ENCODE measurements at places on chromosomes 6 and 20.
A peak's percentile ranks its signal among the peaks of the same experiment; 100 is the strongest.

GRCh38 chr6:23728707-23729106 is 397.3 kb upstream of the NRSN1 start:
- no peak for DNase-seq

DNA sequence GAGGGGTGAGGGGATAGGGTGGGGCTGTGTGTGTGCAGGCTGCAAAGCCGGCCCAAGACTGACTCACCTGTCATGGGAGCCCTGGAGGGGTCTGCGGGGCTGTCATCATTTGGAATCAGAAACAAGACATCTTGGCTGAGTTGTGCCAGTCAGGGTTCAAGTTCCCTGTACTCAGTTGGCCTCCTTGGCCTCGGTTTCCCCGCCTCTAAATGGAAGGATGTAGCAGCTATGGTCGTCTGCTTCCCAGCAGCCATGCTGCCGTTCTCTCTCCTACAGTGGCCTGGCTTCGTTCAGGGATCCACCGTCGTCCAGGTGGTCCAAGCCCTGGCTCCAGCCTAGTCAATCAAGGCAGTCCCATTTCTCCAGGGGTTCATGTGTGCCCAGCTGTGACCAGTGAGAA is 83.6 kb upstream of the PMEPA1 start:
- no peak for DNase-seq

DNA sequence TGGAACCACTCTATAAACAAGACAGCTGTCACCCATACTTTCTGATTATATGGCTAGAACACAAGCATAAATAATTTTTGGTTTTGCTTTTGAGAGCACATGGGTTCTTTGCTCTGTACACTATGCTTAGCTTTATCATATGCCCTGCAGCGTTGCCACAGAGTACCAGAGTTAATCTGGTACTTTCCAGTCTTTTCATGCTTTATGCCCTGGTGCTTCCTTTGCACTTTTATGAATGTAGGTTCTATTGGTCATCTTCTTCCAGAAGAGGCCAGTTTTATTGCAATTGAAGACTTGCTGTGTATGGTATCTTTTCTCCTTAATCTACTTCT is 20.8 kb downstream of the SHLD1 start:
- no peak for DNase-seq

DNA sequence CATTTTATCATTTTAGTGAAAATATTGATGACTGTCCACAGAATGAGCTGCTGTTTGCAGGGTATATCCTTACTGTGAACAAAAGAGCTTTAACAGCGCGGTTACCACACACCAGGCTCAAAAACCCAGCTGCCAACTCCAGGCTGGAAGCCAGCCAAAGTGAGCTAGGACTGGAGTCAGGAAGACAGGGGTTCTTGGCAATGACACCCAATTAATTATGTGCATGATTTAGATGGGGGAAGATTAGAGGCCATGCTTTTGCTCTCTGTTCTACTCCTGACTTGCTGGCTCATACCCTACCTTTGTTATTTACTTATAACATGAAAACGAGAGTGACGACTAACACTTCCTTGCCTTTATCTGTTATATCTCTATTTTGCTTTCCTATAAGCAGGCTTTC is 128.9 kb upstream of the SHLD1 start:
- DNase-seq, result peak; percentile 81

DNA sequence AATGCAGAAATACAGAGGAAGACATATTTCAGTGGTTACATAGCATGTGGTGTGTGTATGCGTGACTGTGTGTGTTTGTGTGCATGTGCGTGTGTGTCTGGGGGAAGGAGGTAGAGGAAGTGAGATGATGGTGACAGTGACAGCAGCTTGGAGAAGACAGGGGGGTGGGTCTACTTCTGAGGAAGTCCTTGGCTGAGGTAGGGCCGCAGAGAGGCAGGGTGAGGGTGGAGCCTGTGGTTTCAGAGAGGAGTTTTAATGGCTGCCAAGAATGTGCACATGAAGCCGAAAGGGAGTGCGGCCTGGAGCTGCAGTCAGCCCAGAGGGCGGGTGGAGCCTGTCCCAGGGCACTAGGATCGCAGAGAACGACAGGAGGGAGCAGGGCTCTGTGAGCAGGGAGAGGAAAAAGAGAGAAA is 22.7 kb upstream of the RNF24 start:
- DNase-seq, result peak; percentile 56

GRCh38 chr6:43125119-43125518 is 46.0 kb upstream of the SRF start:
- no peak for DNase-seq

GRCh38 chr20:61975407-61976129 is 90.1 kb downstream of the TAF4 start:
- no peak for DNase-seq

DNA sequence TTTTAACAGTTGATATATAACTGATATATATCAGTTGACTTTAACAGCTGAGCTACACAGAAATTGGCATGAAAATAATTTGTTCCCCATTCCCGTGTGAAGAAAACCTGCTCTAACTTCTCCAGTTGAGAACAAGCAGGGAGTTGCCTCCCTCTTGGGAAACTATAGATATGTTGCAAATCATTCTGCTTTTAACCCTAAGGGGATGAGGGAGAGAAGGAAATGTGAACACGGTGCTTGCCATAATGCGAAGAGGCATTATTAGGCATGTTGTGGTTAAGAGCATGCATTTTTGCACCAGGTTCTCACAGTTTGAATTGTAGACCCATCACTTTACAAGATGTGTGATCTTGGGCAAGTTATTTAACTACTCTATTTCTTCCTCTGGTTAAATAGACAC is 453.7 kb downstream of the TENT5A start:
- DNase-seq, result no peak

DNA sequence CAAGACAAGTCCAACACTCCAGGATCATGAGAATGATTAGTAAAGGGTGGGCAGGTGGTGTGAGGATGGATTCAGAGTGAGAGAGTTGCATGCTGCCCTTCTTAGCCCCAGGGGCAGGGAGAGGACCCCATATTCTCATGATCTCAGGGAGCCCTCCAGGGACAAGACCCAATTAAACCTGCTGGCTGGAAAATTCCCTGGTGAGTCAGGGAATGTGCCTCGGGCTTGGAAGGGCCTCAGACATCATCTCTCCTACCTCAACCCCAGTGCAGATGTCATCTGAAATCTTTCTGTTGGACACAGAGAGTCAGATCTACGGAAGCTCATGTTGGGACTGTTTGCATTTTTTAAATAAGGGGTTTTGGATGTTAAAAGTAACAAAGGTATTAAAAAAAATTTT is 9.2 kb upstream of the SIRPD start:
- no peak for DNase-seq

Measured in adrenal gland (tissue), 19 donors.